Iris pigment epithelial cell (primary cell): ENCODE measurements at places on chromosomes 7 and 10.
A peak's percentile ranks its signal among the peaks of the same experiment; 100 is the strongest.

DNA sequence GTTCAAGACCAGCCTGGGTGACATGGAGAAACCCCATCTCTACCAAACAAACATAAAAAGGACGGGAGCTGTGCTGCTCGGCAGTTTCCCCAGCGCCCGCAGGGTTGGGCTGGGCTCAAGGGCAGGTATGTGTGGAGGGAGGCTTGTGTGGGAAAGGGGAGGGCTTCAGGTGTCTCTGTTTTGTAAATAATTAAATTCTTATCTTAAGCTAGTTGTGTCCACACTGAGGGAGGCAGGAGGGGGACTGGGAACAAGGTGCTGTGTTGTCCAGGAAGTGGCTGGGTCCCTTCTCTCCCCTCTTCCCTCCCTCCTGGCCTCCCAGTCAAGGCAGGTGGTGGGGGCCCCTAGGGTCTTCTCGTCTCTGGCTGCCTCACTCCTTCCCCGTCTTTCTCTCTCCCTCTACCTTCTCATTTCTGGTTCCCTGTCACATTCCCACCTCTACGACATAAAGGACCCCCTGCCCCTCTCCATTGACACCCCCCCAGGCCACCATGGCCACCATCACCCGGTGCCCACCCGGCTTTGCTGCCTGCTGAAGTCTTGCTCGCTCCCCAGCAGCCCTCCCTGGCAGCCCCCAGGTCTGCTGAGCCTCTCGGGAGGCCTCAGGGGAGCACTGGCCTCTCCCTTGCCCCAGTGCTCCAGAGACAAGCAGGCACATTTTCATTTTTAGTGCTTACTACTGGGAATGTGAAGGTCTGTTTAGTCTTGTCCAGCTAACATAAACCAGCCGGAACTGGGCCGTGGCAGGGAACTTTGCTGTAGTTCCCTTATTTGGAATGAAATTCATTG, 19.3 kb downstream of the NEURL1 start:
- DNase-seq: no peak

DNA sequence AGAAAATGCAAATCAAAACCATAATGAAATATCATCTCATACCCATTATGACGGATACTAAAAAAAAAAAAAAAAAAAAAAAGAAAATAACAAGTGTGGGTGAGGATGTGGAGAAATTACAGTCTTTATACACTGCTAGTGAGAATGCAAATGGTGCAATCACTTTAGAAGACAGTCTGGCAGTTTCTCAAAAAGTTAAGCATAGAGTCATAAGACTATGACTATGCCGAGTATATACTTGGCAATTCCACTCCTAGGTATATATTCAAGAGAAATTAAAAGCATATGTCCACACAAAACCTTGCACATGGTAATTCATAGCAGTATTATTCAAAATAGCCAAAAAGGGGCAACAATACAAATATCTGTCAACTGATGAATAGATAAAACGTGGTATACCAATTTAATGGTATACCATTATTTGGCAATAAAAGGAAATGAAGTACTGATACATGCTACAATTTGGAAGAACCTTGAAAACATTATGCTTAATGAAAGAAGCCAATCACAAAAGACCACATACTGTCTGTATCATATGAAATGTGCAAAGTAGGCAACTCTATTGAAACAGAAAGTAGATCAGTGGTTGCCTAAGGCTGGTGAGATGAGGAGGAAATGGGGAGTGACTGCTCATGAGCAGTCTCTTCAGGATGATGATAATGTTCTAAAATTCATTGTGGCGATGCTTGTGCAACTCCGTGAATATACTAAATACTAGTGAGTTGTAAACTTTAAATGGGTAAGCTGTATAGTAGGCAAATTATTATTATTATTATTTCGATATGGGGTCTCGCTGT, 90.1 kb upstream of the NANOS1 start:
- peak; percentile 75 for DNase-seq

DNA sequence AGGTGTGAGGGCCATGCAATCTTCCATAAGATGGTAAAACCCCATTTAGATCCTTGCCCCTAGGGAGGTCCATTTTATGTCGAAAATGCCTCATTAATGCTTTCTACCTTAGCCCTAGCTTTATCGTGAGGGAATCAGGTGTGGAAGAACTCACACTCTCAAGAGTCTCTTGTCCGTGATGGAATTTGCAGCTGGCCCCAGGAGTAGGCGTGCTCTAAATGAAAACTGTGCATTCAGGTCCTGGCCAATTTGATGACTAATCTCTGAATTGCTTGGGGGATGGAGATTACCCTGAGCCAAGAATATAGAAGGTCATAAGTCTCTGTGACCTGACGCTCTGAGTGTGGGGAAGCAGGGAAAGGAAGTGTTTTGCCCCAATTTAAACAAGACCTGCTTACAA, 6.6 kb downstream of the C10orf90 start:
- DNase-seq: peak; percentile 34

DNA sequence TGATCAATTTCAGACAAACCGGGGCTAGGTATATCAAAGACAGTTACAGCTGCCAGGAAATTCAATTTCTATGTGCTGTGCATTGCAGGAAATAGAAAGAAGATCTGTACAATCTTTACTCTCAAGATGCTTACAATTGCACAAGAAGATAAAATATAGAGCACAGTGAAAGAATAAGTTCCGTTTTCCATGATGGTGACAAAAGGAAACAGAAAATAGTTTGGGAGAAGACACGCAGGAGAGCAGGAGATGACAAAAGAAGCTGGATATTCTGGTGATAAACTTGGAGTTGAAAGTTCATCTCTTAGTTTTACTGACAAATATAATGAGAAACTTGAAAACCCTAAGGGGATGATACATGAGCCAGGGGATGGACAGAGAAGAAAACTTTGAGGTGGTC, 646.0 kb downstream of the PARD3 start:
- no peak for DNase-seq

- no peak for DNase-seq
These were observed 5.4 kb downstream of the LRRC4 start for GRCh38 chr7:128025819-128026218.

DNA sequence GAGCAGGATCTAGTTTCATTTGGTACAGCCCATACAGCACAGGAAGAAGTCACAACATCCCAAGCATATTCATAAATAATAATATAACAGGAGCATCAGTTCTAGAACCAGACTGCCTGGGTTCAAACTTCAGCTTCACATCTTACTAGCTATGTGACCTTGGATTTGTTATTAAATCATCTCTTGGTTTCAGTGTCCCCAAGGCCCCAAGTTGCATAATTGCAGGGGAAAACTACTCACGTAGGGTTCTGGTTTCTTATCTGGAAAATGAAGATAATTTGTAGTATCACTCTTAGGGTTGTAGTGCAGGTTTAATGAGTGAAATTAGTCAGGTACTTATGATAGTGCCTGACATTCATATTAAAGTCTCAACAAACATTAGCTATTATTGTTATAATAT, 5.5 kb upstream of the IQUB start:
- no peak for DNase-seq

DNA sequence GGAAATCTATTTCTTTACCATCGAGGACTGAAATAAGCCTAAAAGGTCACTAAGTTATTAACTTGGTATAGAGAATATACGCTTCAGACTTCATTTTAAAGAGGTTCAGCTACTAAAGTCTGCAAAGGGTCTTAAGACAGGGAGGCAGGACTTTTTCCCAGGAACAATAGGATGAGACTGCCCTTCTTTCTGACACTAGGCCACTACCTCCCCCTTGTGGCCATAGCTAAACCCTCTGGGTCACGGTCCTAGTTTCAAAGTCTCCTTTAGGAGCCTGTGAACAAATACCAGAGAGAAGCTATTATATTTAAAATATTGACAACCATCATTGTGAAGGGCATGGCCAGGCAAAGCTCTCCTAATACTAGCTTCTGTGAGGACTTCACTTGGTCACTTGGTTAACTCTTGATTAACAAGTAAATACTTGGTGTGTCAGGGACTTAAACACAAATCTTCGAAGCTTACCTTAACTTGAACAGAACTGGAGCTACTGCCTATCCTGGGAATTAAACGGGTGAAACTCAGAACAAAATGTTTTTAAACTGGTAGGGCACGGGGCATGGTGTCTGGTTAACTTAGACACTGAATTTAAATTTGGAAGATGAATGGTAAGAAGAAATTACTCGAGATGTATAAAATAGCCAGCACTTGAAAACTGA, 75.6 kb downstream of the CCDC6 start:
- peak; percentile 56 for DNase-seq
